Hematopoietic multipotent progenitor cell treated with erythropoietin and hydrocortisone succinate and interleukin-3 and kit ligand, for 8 days (in vitro differentiated cells): ENCODE measurements at places on chromosomes 16 and 17.

- no peak for DNase-seq
These were observed 22.8 kb downstream of the IRX5 start for GRCh38 chr16:54953461-54953860.

GRCh38 chr16:84144209-84144858, 643 bp downstream of the HSDL1 start:
- peak; percentile 32 for DNase-seq

DNA sequence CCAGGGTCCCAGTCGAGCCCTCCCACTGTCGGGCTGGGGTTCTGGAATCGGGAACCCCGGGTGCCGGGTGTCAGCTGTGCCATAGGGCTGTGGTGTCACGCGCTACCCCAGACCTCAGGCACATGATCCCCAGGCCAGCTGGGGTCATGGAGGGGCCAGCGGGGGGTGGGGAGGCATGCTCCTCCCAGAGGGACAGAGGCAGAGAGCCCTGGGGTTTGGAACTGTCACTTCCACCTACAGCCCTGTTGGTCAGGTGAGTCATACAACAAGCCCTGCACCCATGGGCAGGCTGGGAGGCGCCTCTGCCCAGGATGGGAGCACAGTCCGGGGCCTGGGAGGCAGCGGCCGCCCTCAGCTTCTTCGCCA, 63.0 kb downstream of the BAIAP2 start:
- DNase-seq: no peak

GRCh38 chr16:62261760-62262159, 225.5 kb upstream of the CDH8 start:
- no peak for DNase-seq

GRCh38 chr17:45243750-45244149, 18.1 kb downstream of the SPATA32 start:
- no peak for DNase-seq

GRCh38 chr17:13490906-13491482, 110.7 kb downstream of the HS3ST3A1 start:
- DNase-seq: no peak

DNA sequence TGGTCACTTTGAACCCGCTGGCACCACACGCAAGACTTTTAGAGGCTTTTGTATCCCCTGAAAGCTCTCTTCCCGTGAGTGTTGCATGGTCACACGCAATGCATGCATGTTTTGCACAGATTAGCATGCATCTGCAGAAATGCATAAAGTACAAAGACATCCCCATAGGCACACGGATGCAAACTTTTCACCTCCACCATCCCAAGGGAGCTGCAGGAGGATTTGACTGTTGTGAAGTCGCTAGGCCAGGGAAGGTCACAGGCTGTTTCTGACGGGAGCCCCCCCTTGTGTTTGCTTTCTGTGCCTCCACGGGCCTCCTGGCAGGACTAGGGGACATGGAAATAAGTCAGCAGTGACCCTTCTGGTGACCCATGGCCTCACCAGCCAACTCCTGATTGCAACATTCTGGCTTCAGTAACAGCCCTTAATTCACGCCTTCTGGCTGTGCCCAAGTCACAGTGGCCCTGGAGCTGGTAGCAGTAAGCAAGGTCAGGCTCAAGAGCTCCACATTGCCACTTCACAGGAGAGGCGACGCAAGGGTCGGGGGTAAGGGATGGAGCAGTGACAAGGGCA, 45.1 kb downstream of the SOX9 start:
- DNase-seq: no peak

GRCh38 chr17:1365445-1366039, 34.5 kb downstream of the YWHAE start:
- peak; percentile 86 for DNase-seq

- no peak for DNase-seq
These were observed 2.8 kb upstream of the NUBP1 start for GRCh38 chr16:10740845-10741208.

GRCh38 chr17:27523712-27524111, 67.5 kb downstream of the KSR1 start:
- DNase-seq: no peak

DNA sequence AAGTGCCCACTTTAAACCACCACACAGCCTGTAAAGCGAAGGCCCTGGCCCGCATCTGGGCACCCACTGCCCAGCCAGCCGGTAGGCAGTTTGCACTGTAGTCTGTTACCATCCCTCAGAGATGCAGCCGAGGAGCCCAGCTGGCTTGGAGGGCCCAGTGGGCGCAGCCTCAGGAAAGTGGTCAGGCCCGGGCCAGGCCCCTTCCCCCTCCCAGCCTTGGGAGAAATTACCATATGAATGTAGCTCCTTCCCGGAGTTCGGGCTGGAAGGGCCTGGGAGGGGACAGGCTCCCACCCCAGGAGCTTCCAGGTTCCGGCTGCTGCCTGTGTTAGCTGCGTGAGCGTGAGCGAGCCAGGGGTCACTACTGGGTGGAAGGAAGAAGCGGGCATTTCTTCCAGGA, 325.4 kb downstream of the SEC14L1 start:
- DNase-seq: no peak

DNA sequence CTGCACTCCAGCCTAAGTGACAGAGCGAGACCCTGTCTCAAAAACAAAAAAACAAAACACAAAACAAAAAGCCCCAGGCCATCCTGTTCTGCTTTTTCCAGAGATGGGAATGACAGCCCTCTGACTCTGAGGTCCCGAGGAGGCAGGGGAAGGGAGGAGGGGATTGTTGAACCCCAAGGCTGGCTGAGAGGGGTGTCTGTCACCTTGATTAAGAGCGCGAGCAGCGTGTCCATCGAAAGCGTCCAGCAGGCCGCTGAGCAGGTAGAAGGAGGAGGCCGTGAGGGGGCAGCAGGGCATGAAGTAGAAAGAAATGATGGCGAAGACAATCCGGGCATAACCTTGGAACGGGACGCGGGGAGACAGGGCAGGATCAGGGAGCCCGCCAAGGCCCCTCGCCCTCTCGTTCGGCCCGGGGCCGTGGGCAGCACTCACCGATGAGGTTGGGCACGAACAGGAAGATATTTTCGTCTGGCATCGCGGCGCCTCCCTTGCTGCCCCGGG, 593 bp downstream of the CDIPT start:
- DNase-seq: peak; percentile 21

DNA sequence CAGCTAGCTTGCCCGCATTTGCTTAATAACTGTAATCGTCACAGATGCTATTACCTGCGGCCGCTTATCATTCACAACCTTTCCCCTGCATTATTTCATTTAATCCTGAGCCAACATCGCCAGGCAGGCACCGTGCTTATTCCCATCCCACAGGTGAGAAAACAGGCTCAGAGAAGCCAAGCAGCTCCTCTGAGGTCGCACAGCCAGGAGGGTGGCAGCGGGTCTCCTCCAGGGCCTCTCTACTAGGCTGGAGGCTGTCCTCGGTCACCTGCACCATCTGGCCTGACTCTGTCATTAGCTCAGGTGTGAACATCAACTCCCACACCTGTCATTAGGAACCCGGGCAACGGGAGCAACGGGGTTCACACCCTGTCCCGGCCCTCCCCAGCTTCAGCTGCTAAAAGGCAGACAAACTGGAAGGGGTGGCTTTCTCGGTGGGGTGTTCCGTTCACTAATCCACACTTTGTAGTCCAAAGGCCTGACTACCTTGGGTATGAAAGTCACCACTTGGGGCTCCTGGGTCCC, 3.0 kb downstream of the PPL start:
- DNase-seq: no peak

- DNase-seq: peak; percentile 60
These were observed 14.4 kb downstream of the HID1 start for GRCh38 chr17:74957935-74958740.

- DNase-seq: peak; percentile 49
These were observed 61.3 kb upstream of the KIFC3 start for GRCh38 chr16:57863434-57864160.

DNA sequence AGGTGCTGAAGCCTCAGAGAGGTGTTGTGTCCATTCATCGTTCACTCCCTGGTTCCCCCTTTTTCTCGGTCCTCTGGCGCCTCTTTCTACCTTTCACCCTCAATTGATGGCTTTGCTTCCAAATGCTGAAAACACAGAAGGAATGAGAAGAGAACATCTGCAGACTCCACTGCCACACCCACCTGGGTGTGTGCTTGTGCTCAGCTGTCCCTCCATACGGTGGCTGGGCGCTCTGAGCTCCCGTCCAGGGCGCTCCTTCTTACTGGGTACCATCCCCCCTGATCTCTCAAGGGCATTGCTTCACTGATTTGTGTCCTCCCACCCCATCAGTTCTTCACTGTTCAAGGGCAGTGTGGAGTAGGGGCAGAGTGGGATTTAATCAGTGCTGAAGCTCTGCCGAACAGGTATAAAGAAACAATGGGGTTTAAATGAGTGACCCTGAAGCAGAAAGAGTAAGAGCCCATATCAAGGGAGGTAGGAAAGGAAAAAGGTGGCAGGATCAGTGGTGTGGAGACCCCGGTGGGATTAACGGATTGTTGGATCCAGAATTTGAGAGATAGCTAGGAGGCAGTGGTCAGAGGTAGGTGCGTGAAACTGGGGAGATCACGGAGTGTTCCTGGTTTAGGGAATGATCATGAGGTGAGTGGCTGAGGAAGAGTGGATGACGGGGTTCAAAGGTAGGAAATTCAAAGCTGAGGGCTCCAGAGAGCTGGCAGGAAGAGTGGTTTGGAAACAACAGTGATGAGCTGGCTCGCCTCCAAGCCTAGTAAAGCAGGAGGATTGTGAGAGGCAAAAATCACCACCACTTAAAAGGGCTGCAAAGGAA, 40.8 kb downstream of the MRTFB start:
- DNase-seq: no peak

GRCh38 chr17:74419928-74420411, 11.9 kb upstream of the GPRC5C start:
- no peak for DNase-seq

DNA sequence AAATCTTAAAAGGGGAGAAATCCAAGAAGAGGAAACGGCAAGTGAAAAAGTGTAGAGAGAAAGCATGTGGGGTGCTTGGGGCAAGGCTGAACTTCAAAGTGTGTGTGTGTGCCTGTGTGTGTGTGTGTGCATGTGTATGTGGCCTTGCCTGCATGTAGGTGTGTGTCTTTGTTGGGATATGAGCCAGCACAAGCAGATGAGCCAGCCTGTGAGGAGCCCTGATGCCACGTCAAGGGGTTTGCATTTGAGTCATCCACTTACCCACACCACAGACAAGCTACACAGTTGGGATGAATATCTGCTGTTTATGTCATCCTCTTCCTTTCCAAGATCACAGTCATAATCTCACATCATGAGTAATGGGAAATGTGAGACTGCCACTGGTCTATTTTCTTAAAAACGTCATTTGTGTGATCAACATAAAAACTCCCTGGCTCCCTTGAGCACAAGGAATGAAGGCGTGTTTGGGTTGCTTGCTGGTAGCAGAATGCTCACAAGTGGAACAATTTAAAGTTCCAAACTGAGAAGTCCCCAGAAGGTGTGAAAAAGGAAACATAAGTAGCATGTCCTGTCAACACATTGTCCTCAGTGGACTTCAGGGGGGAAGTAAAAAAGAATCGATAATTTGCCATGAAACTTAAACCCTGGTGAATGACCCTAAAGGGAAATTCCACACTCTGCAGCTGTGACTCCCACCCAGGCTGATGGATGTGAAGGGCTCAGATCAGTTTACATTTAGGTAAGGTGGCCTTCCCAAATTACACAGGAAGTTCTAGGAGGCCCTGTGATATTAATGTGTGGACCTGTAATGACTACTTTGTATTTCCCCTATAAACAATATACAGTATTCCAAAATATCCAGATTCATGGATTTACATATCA, 14.7 kb downstream of the KCTD19 start:
- DNase-seq: peak; percentile 13

DNA sequence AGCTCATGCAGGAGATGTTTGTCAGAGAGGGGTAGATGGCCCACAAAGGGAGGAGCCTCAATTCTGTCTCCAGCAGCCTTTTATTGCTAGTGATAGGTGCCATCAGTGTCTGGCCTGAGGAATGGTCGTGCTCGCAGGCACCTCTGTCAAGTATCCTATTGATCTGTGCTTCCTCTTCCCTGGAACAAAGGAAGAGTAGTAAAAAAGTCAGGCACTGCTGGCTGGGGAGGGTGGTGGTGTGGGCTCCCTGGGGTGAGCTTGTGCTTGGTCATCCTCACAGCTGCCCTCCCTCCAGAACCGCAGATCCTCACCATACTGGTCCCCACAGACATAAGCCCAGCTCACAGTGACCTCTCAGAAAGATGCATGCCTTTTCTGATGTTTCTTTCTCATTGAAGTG, 15.0 kb upstream of the SALL1 start:
- no peak for DNase-seq

DNA sequence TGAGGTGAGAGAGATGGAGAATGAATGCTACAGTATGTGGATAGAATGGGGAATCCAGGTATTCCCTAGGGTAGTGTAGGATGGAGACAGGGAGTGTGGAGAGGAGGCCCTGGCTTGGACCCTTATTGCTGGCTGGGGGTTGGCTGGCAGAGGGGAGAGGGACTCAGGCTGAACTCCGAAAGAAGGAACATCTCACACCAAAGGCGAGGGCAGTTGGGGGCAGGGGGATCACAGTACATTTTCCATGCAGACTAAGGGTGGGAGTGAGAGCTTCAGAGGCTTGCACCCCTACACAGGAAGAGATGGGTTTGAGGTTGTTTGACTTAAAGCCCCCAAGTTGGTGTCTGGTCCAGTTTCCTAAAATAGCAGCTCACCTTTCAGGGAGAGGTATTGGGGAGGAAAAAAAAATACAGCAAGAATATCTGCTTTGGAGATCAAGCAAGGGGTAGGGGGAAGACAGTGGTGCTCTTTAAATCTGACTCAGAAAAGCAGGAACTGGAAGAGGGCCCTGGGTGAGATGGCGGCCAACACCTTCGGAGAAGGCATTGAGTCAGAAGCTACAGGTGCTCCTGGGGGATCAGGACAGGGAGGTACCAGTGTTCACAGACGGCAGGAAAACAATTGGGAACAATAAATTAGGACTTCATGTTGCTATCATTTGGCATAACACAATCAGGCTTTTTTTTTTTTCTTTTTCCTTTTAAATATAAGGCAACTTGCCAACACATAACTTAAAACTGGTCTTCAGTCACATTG, 12.4 kb downstream of the TRAF4 start:
- no peak for DNase-seq

DNA sequence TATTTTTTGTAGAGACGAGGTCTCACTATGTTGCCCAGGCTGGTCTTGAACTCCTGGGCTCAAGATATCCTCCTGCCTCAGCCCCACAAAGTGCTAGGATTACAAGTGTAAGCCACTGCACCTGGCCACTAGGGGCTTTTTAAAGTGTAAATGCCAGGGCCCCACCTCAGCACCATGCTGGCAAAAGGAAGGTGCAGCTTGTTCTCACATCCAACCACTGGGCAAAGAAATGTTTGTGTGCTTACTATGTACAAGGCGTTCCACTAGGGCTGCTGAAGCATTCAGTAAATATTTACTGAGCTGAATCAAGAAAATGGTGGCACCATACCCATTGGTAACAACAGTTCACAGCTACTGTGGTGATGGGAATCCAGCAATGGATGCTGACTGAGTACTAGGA, 22.6 kb downstream of the COG1 start:
- no peak for DNase-seq
